ENCODE measurements at places on chromosomes 16 and 17.
A peak's percentile ranks its signal among the peaks of the same experiment; 100 is the strongest.

- DNase-seq = peak; percentile 85
These were observed 9.1 kb upstream of the COL1A1 start for GRCh38 chr17:50210240-50211225.

- DNase-seq = peak; percentile 90
These were observed 1.1 kb downstream of the MPP2 start for GRCh38 chr17:43905985-43906852.

GRCh38 chr17:83136156-83136555 is 56.7 kb downstream of the METRNL start:
- DNase-seq = no peak

GRCh38 chr17:17050346-17051345 is 8.4 kb downstream of the MPRIP start:
- peak; percentile 38 for DNase-seq

- DNase-seq = no peak
These were observed 93.4 kb upstream of the CBX4 start for GRCh38 chr17:79932451-79933306.

DNA sequence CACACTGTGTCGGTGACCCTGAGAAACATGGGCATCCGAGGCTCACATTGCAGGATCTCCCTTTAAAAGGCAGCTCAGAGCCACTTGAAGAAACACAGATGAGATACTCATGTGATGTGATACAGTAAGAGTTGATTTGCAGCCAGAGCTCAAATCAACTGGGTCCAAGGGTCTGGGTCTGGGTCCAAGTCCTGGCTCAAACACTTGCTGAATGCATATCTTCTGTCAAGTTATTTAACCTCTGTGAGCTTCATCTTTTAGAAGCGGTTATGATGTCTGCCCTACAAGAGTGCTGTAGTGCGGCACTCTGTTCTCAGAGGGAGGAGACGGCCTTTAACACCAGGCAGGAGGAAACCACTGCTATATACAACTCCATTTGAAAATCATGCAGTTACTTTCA is 6.4 kb downstream of the KRT38 start:
- DNase-seq = no peak

GRCh38 chr16:70161350-70161749 is 12.2 kb upstream of the CLEC18C start:
- DNase-seq = no peak

- no peak for DNase-seq
These were observed 674 bp downstream of the TAF15 start for GRCh38 chr17:35809855-35810461.

DNA sequence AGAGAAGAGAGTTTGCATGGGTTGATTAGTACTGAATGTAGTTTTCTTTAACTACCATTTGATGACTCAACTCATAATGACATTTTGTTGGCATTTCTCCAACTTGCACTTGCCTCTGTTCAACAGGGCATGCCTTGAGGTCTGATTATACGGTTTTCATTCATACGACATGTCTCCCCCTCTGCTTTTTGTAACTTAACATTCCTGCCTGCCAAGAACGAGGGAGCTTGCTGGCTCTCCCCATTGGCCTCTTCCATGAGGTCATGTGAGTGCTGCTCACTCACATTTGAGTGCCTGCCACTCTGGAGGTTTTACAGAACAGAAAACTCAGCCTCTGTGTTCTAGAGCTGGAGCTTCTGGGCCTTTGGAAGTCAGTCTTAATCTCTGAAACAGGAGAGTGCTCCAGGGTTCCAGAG is 19.7 kb downstream of the MAP2K6 start:
- DNase-seq = no peak

Data from left forelimb (tissue), 1 donor.